CD14-positive monocyte (primary cell): ENCODE measurements at places on chromosomes 1 and 21. TPM values are rescaled to one million over a fixed set of nuclear protein-coding genes. Genes with fewer than 3 reads are reported as not detected.

Gene LEFTY1
- not detected for polyA plus RNA-seq

Gene KIAA1614
- not detected for polyA plus RNA-seq

Gene PTGER3
- polyA plus RNA-seq: 0.29 TPM

Gene LRRIQ3
- polyA plus RNA-seq: 0.13 TPM in 1 of 2 replicates, not detected in the other

Gene GJC2
- not detected for polyA plus RNA-seq

Gene OR2W3
- polyA plus RNA-seq: 0.09 and 0.22 TPM in 2 replicates

Gene AMIGO1
- 0.26 TPM for polyA plus RNA-seq

Gene PDC
- not detected in 2 replicates for polyA plus RNA-seq

- no peaks in the 10 kb centered on the region for H3K27me3 ChIP-seq
- no peak for DNase-seq
- H3K4me1 ChIP-seq: no peaks in the 10 kb centered on the region
- H3K4me3 ChIP-seq: no peak overlapping the region
- H3K36me3 ChIP-seq: no peaks in the 10 kb centered on the region
These were observed 14.6 kb upstream of the C1orf105 start for GRCh38 chr1:172405912-172406311.

DNA sequence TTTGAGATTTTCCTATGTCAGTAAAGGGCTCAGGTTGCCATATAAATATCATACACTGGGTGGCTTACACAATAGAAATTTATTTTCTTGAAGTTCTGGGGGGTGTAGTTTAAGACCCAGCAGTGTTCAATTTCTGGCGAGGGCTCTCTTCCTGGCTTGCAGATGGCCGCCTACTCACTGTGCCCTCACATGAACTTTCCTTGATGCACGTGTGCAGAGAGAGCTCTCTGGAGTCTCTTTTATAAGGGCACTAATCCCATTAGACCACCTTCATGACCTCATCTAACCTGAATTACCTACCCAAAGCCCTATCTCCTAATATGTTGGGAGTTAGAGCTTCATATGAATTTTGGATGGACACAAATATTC is 21.1 kb downstream of the TMEM51 start:
- no peaks in the 10 kb centered on the region for H3K36me3 ChIP-seq
- H3K27ac ChIP-seq: no peak overlapping the region
- H3K27me3 ChIP-seq: no peaks in the 10 kb centered on the region
- H3K4me3 ChIP-seq: no peak overlapping the region
- peaks cover 4% of the 10 kb centered on the region for H3K4me1 ChIP-seq

GRCh38 chr1:37631036-37631435 is 3.7 kb downstream of the RSPO1 start:
- H3K27ac ChIP-seq: no peak overlapping the region
- no peak for DNase-seq
- peaks cover 69% of the 10 kb centered on the region for H3K27me3 ChIP-seq
- H3K4me3 ChIP-seq: no peak overlapping the region
- H3K36me3 ChIP-seq: no peaks in the 10 kb centered on the region

- no peaks in the 10 kb centered on the region for H3K36me3 ChIP-seq
- no peak for DNase-seq
- H3K27me3 ChIP-seq: no peaks in the 10 kb centered on the region
- no peak overlapping the region for H3K4me3 ChIP-seq
- H3K4me1 ChIP-seq: no peaks in the 10 kb centered on the region
These were observed 53.2 kb upstream of the B3GALNT2 start for GRCh38 chr1:235557495-235557894.

DNA sequence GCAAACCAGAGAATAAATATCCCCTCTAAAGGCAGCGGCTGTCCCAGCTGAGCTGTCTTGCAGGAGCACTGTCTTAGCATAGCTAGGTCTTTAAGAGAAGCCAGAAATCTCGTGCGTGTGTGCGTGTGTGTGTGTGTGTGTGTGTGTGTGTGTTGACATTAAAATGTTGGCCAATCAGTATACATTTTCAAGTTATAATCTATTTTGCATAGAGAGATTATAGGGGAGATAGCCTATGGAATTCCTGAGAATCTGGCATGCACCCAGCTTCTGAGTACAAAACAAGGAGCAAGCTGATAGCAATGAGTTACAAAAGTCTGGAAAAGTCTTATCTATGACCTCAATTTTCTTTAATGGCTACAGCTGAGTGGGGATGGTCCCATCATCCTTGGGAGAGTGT is 17.7 kb downstream of the METTL13 start:
- H3K27ac ChIP-seq: no peak overlapping the region
- peaks cover 6% of the 10 kb centered on the region for H3K4me1 ChIP-seq
- no peak for DNase-seq
- peaks cover 64% of the 10 kb centered on the region for H3K36me3 ChIP-seq
- no peak overlapping the region for H3K4me3 ChIP-seq

- no peaks in the 10 kb centered on the region for H3K27me3 ChIP-seq
- H3K4me3 ChIP-seq: no peak overlapping the region
- H3K27ac ChIP-seq: no peak overlapping the region
- H3K4me1 ChIP-seq: no peaks in the 10 kb centered on the region
- no peak for DNase-seq
- H3K36me3 ChIP-seq: no peaks in the 10 kb centered on the region
These were observed 895.6 kb downstream of the TTLL7 start for GRCh38 chr1:83103341-83103740.
